ENCODE measurements at places on chromosomes 7 and 10. TPM values are rescaled to one million over a fixed set of nuclear protein-coding genes. Genes with fewer than 3 reads are reported as not detected.

Gene SORBS1
- total RNA-seq = 37.9 TPM

Gene MMP21
- total RNA-seq = not detected

DNA sequence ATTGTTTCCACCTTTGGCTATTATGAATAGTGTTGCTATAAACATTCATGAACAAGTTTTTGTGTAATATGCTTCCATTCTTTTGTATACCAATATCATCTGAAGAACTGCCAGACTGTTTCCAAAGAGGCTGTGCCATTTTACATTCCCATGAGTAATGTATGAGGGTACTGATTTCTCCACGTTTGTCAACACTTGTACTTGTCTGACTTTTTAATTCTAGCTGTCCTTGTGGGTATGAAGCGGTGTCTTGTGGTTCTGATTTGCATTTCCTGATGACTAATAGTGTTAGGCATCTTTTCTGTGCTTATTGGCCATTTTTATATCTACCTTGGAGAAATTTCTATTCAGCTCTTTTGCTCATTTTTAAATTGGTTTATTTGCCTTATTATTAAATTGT, 52.8 kb downstream of the LSMEM1 start:
- no peak for DNase-seq

DNA sequence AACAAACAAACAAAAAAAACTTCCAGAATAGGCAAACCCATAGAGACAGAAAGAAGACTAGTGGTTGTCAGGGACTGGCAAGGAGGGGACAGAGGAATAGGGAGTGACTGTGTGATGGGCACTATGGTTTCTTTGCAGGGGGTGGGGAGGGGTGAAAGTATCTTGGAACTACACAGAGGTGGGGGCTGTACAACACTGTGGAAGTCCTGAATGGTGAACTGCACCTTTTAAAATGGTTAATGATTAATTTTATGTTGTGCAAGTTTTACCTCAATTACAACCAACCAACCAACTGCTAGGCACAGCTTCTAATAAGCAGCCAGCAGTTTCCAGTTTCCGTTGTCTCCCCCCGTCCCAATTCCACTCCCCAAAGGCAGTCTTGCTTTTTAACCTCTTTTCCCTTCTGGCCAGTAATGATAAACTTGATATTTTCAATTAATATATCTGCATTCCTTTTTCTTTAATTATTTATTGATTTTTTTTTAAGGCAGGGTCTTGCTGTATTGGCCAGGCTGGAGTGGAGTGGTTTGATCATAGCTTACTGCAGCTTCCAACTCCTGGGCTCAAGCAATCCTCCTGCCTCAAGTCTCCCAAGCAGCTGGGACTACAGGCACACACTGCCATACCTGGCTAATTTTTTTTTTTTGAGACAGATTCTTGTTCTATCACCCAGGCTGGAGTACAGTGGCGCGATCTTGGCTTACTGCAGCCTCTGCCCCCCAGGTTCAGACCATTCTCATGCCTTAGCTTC, 46.8 kb downstream of the HIP1 start:
- DNase-seq = no peak

GRCh38 chr7:74430961-74431466, 22.7 kb upstream of the GTF2IRD1 start:
- DNase-seq = peak; percentile 66

GRCh38 chr7:8998762-8999161, 565.4 kb downstream of the NXPH1 start:
- no peak for DNase-seq

DNA sequence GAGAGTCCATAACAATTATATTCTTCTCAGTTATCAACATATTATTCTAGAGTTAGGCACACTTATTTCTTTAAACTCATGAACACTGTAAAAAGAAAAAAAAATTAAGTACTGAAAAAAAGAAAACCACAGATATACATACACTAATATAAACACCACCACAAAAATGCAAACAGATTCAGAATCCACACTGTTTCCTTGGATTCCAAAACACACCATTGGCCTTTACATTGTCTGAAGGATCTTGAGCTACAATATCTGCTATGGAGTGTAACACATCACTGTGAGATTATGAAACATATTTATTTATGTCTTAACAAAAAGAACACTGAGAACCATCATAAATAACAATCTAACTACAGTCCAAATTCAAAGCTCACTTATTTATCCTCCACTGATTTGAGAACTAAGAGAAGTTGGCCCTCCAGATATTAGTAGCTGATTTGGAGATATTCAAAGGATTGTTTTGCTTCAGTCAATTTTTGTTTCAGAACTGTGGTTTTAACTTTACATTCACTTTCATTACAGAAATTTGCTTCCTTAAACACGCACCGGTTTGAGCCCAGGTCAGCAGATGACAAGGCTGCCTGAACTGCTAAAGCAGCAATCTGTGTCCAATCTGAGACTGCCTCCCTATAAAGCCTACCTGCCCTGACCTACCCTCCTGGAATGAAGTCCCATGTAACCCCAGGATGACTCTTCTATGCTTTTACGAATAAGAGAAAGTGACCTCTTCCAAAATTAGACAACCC, 47.0 kb upstream of the CDK1 start:
- DNase-seq = peak; percentile 31
